Thoracic aorta (tissue), 2 donors: ENCODE measurements at places on chromosomes 4 and X.
A peak's percentile ranks its signal among the peaks of the same experiment; 100 is the strongest.

GRCh38 chr4:108889696-108890483 is 127.0 kb upstream of the ETNPPL start:
- no peak for DNase-seq
- no peaks in the 10 kb centered on the region for H3K27me3 ChIP-seq
- H3K27ac ChIP-seq: no peak overlapping the region
- no peaks in the 10 kb centered on the region for H3K36me3 ChIP-seq
- H3K4me1 ChIP-seq: no peaks in the 10 kb centered on the region

DNA sequence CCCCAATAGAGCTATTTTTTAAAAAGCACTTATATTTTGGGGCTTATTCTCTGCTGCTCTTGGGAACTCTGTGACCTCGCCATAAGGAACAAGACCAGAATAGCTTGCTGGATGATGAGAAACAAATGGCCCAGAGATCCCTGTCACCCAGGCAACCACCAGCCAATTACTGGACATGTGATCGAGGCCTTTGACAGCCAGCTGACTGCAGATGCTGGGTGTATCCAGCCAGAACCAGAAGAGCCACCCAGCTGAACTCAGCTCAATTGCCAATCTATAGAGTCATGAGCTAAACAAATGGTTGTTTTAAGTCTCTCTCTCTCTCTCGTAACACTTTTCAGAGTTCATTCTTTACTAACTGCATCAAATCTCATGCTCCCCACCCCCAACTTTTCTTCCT is 24.4 kb upstream of the CITED1 start:
- no peak overlapping the region for H3K4me3 ChIP-seq
- no peaks in the 10 kb centered on the region for H3K36me3 ChIP-seq
- no peak for DNase-seq
- no peaks in the 10 kb centered on the region for H3K27me3 ChIP-seq
- no peak overlapping the region for H3K27ac ChIP-seq

GRCh38 chr4:168488869-168489274 is 8.0 kb upstream of the PALLD start:
- H3K4me3 ChIP-seq: no peak overlapping the region
- no peaks in the 10 kb centered on the region for H3K27me3 ChIP-seq
- no peak overlapping the region for H3K27ac ChIP-seq

GRCh38 chr4:55553441-55554201 is 6.9 kb upstream of the CLOCK start:
- H3K36me3 ChIP-seq: no peaks in the 10 kb centered on the region
- H3K27ac ChIP-seq: no peak overlapping the region
- peak overlapping the region; percentile 64 for H3K4me3 ChIP-seq
- H3K27me3 ChIP-seq: no peaks in the 10 kb centered on the region
